ENCODE measurements at places on chromosomes 1 and 21.
A peak's percentile ranks its signal among the peaks of the same experiment; 100 is the strongest.

DNA sequence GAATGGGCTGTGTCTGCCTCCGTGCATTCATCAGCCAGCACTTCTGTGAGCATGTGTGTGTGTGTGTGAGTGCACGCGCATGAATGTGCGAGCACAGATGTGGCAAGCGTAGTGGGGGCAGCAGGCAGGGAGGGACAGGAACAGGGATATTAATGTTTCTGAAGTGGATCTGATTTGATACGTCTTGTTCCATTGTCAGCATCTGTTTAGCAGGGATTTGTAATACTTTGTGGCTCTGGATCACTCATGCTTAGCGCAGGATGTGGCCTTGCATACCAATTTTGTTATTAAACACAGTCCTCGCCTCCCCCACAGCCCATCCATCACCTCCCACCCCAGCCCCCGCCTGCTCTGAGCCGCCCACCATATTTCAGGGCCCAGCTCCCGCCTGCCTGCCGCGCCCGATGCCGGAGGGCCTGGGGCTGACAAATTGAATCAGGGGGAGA lies 52.4 kb downstream of the TMEM53 start:
- no peak for DNase-seq

- peak; percentile 25 for DNase-seq
Measured at GRCh38 chr1:32886004-32886827, at the start of gene HPCA. Gene HPCA (plus strand): TSS chr1:32886491. CDS start chr1:32888899, 2,408 bp downstream.

DNA sequence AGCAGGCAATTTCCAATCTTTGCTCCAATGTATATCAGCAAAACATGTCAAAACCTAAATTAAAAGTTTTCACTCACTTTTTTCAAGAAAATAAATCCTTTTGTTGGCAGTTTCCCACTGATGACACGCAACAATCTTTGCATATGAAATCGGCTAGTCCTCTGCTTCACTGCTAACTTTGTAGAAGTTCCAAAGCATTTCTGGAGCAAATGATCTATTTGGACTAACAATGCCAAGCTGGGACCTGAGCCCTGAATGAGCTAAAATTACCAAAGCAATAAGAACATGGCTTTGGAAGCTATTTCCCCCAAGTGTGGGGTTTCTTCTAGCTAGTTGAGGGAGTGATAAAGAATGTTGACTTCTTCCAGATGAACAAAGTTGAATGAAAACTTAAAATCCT lies 5.1 kb downstream of the BEND5 start:
- no peak for DNase-seq

- no peak for DNase-seq
Measured at GRCh38 chr21:46004168-46004861, 22.7 kb downstream of the COL6A1 start.

- DNase-seq, result no peak
Measured at GRCh38 chr1:62241371-62242131, 46.9 kb downstream of the L1TD1 start.

GRCh38 chr1:77592906-77593305 lies 89.6 kb downstream of the ZZZ3 start:
- DNase-seq, result no peak

All from NCI-H1694 (cell line).